ENCODE measurements at places on chromosomes 6 and 20. TPM values are rescaled to one million over a fixed set of nuclear protein-coding genes. Genes with fewer than 3 reads are reported as not detected.

Gene CDSN
- total RNA-seq: not detected

Gene KCNK17
- total RNA-seq: not detected

Gene BEND6
- total RNA-seq: 0.59 TPM

Gene KIAA1755
- not detected for total RNA-seq

Gene WFDC5
- not detected for total RNA-seq

All from SK-MEL-5 (cell line).